ENCODE measurements at places on chromosomes 5 and 9.

DNA sequence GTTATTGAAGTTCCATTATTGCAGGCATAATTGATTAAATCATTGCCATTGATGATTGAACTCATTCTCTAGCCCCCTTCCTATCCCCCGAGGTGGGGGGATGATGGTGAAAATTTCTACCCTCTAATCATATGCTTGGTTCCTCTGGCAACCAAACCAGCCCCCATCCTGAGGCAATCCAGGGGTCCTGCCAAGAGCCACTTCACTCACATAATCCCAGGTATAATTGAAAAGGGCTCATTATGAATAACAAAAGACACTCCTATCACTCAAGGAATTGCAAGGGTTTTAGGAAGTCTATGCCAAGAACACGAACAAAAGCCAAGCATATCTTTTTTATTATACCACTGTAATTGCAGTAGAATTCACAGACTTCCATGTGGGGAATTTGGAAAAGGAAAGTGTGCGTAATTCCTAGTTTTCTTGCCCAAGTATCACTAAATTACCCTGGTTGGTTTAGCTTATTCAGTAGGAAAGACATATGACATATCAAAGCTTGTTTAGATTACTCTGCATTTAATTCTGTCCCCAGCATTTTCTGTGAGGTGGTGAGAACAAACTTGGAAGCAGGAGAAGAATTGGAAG, 130.7 kb upstream of the TAF11L2 start:
- no peak for DNase-seq

GRCh38 chr9:26244661-26245451, 566.6 kb upstream of the TUSC1 start:
- DNase-seq, result no peak

DNA sequence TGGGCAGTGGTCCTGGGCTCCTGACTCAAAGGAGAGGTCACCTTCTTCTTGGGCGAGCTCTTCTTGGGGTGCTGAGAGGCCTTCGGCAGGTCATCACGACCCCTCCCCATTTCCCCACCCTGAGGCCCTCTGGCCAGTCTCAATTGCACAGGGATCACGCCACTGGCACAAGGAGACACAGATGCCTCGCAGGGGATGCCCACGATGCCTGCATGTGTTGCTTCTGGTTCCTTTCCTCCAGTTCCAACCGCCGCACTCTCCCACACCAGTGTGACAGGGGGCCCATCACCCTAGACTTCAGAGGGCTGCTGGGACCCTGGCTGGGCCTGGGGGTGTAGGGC, 1.3 kb downstream of the CEL start:
- no peak for DNase-seq

DNA sequence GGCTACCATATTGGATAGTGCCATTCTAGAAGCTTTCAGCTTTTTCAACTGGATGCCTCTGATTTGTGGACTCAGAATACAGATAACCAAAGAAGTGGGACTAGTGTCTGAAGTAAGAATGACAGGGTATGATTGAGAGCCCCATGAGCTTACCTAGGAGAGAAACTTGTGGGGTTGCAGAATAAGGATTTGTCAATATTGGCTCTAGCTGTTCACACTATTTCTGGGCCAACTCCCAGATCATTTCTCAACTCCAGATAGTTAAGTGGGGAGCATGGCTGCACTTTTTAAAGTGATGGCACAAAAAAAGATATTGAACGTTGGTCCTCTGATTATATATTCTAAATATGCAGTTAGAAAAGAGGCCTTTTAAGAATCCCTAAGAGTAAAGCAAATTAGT, 252.1 kb downstream of the DOCK8 start:
- no peak for DNase-seq

- DNase-seq, result peak; percentile 55
Observed at GRCh38 chr5:149358294-149358651, 427 bp downstream of the PCYOX1L start.

- DNase-seq, result no peak
Observed at GRCh38 chr5:1725641-1726468, 73.8 kb downstream of the MRPL36 start.

DNA sequence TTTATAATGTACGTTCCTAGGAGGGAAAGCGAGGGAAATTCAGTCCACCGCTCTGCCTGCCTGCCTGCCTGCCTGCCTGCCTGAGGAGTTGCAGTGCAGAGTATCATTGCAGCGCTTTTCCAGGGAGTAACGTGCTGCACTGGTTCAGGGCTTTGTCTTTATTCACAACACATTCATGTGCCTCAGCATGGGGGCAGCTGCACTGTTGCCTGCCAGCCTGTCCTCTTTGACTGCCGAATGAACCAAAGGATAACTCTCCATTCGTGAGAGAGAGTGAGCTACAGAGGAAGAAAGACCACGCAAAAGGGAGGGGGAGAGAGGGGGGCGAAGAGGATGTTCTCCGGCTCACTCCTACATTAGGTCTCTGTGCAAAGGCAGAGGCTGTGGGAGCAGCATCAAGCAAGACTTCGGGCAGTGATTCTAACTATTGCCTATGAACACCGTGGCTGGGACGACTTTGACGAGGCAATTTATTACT, 791.2 kb downstream of the MAT2B start:
- DNase-seq, result no peak

GRCh38 chr9:87084407-87084806, 137.1 kb upstream of the GAS1 start:
- DNase-seq, result no peak

GRCh38 chr9:108665521-108666239, 190.1 kb downstream of the ACTL7B start:
- DNase-seq, result no peak

DNA sequence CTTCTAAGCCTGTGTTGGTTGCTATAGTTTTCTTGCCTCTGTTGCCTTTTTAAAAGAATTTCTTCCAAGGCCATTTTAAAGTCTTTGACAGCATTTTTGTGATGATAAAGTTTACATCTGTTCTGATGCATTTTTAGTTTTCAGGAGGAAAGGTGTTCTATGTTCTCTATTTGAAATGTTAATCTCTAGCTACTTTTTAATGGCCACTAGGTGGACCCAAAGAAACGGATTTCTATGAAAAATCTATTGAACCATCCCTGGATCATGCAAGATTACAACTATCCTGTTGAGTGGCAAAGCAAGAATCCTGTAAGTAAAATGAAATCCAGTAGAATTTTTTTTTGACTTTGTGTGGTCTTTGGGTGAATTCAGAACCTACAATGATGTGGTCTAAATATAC, 60.2 kb downstream of the MELK start:
- DNase-seq, result peak; percentile 58

GRCh38 chr5:177498013-177498787, 796 bp upstream of the PDLIM7 start:
- DNase-seq, result no peak

DNA sequence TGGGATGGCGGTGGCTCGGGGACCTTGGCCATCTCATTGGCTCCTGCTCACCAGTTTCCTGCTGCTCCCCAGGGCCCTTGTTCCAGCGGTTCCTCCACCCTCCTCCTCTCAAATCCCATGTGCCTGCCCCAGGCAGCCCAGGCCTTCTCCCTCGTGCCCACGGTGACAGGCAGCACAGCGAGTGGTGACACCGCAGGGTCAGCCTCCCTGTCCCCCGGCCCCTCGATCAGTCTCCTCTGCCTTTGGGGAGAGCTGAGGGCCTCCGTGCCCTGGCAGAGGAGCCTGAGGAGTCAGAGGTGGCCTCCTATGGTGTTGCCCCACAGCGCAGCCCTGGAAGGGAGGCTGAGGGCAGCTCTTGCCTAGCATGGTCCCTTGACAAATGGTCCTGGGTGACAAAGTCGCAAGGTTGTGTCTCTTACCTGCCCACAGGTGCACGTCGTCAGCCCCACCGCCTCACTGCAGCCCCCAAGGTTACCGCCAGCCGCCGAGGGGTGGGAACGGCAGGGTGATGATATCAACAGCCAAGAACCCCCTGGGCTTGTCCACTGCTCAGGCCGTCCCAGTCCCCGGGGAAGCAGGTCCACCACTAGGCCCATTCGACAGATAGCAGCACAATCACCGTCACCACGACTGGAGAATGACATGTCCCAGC, 49.8 kb downstream of the NEK6 start:
- DNase-seq, result no peak

- DNase-seq, result no peak
Observed at GRCh38 chr5:81046041-81046440, 85.9 kb downstream of the RASGRF2 start.

- no peak for DNase-seq
Observed at GRCh38 chr5:59428391-59428790, 465.1 kb downstream of the PDE4D start.

DNA sequence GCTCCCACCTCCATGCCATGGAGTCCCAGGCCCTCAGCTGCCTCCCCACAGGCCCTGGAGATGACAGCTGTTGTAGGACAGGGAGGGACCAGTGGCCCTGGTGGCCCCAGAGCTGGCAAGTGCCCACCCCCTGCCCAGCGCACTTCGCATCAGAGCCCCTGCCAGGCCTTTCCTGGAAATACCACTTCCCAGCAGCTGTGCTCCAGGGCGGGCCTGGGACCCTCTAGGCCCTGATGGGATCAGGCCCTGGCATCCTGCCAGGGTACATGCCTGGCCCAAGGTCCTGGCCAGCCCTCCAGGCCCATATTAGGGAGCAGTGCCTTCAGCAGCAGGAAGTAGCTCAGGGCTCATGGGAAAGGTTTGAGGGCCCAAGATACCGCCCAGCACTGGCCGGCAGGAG, 2.5 kb downstream of the KCNT1 start:
- DNase-seq, result no peak

GRCh38 chr9:106718936-106719335, 144.0 kb upstream of the ZNF462 start:
- no peak for DNase-seq
